HuH-7.5 (cell line): ENCODE measurements at places on chromosomes 7 and 10.

DNA sequence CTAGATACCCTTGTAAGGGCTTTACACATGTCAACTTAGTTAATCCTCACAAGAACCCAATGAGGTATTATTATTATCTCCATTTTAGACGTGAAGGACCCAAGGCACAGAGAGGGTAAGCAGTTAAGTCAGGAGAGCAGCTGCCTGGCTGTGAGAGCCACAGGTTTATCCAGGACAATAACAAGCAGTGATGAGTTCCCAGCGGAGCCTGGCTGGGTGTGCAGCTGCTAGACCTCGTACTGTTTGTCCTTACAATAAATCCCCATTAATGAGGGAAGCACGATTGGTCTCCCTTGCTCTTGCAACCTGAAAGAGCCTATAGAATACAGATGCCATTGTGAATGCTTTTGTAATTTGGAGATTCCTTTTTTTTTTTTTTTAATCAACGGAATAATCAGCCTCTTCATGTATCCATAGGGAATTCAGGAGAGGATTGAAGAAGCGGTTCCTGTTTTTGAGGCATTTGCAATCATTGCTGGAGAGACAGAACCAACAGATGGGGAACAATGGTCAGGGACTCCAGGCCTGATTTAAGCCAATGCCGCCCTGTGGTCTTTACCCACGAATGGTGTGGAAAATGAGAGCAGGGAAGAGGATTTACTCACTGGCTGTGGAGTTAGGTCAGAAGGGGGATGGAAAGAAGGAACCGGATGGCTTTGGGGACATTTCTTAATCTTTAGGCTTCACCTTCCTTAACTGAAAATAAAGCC lies 12.3 kb upstream of the ASB4 start:
- no peak for DNase-seq

GRCh38 chr7:116595063-116595462 lies 70.2 kb downstream of the CAV1 start:
- DNase-seq, result no peak

DNA sequence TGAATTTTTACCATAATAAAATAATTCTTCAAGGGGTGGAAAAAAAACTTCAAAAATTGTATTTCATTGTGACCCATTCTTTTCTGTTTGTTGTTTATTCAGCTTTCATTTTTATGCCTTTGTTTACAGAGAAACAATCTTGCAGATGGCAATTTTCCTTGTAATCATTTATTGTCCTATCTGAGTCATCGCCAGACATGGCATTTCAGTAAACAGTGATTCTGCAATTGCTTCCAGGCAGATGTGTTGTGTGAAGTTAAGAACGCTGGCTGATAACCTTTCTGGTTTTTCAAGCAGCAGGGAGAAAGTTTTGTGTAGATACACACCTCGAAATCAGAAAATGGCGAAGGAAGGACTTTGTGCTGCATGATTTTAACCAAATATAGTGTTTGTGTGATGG lies 80.7 kb upstream of the RPA3 start:
- DNase-seq, result peak; percentile 31

- DNase-seq, result no peak
Measured at GRCh38 chr7:72183835-72184234, 228.3 kb downstream of the CALN1 start.

GRCh38 chr10:23643111-23643780 lies 204.4 kb downstream of the OTUD1 start:
- no peak for DNase-seq

- DNase-seq, result no peak
Measured at GRCh38 chr7:146956853-146957252, 840.3 kb downstream of the CNTNAP2 start.

DNA sequence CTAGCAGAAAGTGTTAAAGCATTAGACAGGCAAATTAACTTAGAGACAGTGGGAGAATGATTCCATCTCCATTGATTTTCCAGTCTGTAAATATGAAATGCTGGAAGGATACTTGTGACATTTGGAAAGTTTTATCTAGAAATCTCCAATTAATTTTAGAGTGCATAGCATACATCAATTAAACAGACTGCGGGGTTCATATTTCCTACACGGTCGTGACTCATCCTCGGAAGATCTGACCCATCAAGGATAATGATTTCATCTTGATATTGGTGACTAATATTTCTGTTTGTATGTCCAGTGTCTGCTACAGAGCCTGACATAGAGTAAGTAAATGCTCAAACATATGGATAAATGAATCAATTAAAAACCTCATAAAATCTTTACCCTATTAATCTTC lies 474.9 kb downstream of the KCNMA1 start:
- no peak for DNase-seq

DNA sequence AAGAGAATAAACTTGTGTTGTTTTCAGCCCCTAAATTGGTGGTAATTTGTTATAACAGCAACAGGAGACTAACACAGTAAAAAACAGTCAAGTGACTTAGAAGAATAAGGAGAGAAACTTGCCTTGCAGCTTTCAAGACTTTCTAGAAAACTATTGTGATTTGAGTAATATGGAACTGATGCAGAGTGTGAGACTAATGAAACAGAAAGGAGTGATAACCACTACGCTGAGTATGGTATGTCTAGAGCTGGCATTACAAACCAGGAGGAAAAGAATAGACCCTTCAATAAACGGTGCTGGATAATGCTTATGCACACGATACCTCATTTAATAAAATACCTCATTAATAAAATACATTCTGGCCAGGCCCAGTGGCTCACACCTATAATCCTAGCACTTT lies 99.9 kb downstream of the CREM start:
- DNase-seq, result no peak
